ENCODE measurements at places on chromosomes 16 and 17.

DNA sequence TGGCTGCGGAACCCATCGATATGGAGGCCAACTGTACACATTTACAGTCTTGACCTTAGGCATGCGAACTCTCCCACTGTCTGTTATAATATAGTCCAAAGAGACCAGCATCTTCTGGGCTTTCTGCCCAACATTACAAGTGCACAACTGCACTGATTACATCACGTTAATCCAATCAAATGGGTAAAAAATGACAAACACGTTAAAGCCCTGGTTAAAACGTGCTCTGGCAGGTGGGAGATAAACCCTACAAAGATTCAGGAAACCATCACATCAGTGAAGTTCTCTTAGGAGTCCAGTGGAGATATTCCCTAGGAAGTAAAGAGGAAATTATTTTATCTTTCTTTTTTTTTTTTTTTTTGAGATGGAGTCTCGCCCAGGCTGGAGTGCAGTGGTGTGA, 23.7 kb upstream of the XYLT2 start:
- H3K27ac ChIP-seq, result no peak overlapping the region
- H3K4me1 ChIP-seq, result no peaks in the 10 kb centered on the region
- H3K27me3 ChIP-seq, result peaks cover 9% of the 10 kb centered on the region
- no peak overlapping the region for H3K4me3 ChIP-seq

DNA sequence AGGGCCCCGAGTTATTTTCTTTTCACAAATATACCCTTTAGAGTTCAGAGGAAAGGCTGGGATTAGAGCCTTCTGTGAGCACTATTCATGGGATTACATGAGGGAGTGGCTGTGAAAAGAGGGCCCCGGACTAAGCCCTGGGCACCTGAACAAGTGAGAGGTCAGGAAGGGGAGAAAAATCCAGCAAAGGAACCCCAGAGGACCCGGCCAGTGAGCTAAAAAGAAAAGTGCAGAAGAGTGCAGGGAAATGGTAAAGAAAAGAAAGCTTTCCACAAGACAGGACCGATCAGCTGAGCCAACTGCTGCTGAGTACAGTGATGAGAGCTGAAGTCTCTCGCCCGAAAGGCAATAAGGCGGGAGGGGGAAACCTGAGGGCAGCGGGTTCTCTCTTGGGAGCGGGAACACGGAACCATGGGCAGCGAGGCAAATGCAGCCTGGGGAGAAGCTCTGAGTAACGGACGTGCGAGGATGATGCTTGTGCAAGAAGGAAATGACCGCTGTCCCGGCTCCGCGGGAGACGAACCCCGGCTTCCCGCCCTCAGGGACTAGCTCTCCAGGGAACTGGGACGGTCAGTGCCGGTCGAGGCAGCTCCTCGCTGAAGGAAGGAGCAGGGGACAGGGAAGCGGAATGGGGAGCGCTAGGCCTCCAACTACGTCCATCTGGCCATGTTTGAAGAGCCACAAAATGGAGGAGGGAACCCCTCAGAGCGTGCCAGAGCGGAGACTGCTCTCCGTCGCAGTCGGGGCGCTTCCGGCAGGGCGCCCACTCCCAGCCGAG, 665 bp upstream of the ALDH3A2 start:
- H3K27me3 ChIP-seq, result peaks cover 2% of the 10 kb centered on the region
- DNase-seq, result no peak
- H3K36me3 ChIP-seq, result no peaks in the 10 kb centered on the region
- H3K4me3 ChIP-seq, result no peak overlapping the region

- no peaks in the 10 kb centered on the region for H3K4me1 ChIP-seq
- H3K27me3 ChIP-seq, result peaks cover 3% of the 10 kb centered on the region
- H3K36me3 ChIP-seq, result no peaks in the 10 kb centered on the region
- no peak overlapping the region for H3K4me3 ChIP-seq
- H3K27ac ChIP-seq, result no peak overlapping the region
- no peak for DNase-seq
These were observed 30.6 kb downstream of the ASIC2 start for GRCh38 chr17:33262266-33263123.

GRCh38 chr16:27558434-27558833, 8.5 kb downstream of the KATNIP start:
- DNase-seq, result no peak
- H3K4me3 ChIP-seq, result no peak overlapping the region
- H3K36me3 ChIP-seq, result no peaks in the 10 kb centered on the region

DNA sequence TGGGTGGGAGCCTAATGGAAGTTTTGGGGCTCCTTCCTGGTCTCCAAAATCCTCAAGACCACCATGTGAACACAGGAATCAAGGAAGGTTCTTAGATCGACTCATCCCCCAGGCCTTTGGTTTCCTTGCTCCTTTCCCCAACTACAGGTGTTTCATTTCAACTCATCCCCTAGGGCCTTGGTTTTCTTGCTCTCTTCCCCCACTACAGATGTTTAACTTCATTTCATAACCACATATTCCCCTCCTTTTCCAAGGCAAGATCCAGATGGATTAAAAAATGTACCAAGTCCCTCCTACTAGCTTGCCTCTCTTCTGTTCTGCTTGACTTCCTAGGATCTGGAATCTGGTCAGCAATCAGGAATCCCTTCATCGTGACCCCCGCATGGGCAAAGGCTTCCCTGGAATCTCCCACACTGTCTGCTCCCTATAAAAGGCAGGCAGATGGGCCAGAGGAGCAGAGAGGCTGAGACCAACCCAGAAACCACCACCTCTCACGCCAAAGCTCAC, at the start of gene CCL11:
Gene CCL11, plus strand, starts transcription at position 457 of the 507 bp plus-strand sequence. CDS start 67 bp downstream, outside the sequence.
- no peak for DNase-seq
- no peak within 1 kb of the TSS for H3K27ac ChIP-seq
- H3K4me3 ChIP-seq, result no peak within 1 kb of the TSS
- no peaks in the 10 kb centered on the region for H3K4me1 ChIP-seq
- no peaks in the 10 kb centered on the region for H3K27me3 ChIP-seq

GRCh38 chr17:34757611-34758010, 178.2 kb downstream of the TMEM132E start:
- no peaks in the 10 kb centered on the region for H3K36me3 ChIP-seq
- no peak overlapping the region for H3K27ac ChIP-seq
- H3K27me3 ChIP-seq, result 0 out of 3 replicates have a peak, but pooled peaks cover 2% of the 10 kb centered on the region
- H3K4me3 ChIP-seq, result no peak overlapping the region

- no peaks in the 10 kb centered on the region for H3K4me1 ChIP-seq
- H3K27ac ChIP-seq, result no peak overlapping the region
- H3K27me3 ChIP-seq, result peaks cover 48% of the 10 kb centered on the region
- no peaks in the 10 kb centered on the region for H3K36me3 ChIP-seq
- DNase-seq, result no peak
- no peak overlapping the region for H3K4me3 ChIP-seq
These were observed 191.0 kb upstream of the RPL38 start for GRCh38 chr17:74012465-74012864.

GRCh38 chr17:81553018-81553615, 964 bp upstream of the FAAP100 start:
- peaks cover 49% of the 10 kb centered on the region for H3K36me3 ChIP-seq
- peak; percentile 86 for DNase-seq

- H3K4me3 ChIP-seq, result no peak overlapping the region
- H3K27ac ChIP-seq, result no peak overlapping the region
- no peaks in the 10 kb centered on the region for H3K36me3 ChIP-seq
- H3K27me3 ChIP-seq, result no peaks in the 10 kb centered on the region
- DNase-seq, result no peak
- no peaks in the 10 kb centered on the region for H3K4me1 ChIP-seq
These were observed 106.4 kb downstream of the PARN start for GRCh38 chr16:14523632-14524031.

- H3K36me3 ChIP-seq, result peaks cover 20% of the 10 kb centered on the region
- H3K4me3 ChIP-seq, result peak overlapping the region; percentile 70
- H3K27me3 ChIP-seq, result no peaks in the 10 kb centered on the region
- peak overlapping the region; percentile 89 for H3K27ac ChIP-seq
- DNase-seq, result peak; percentile 69
These were observed 560 bp downstream of the RAI1 start for GRCh38 chr17:17681744-17682292.

- peaks cover 27% of the 10 kb centered on the region for H3K36me3 ChIP-seq
- H3K27me3 ChIP-seq, result no peaks in the 10 kb centered on the region
- H3K4me1 ChIP-seq, result peaks cover 7% of the 10 kb centered on the region
- DNase-seq, result no peak
- H3K4me3 ChIP-seq, result no peak overlapping the region
These were observed 5.2 kb downstream of the MTHFSD start for GRCh38 chr16:86549893-86550190.

DNA sequence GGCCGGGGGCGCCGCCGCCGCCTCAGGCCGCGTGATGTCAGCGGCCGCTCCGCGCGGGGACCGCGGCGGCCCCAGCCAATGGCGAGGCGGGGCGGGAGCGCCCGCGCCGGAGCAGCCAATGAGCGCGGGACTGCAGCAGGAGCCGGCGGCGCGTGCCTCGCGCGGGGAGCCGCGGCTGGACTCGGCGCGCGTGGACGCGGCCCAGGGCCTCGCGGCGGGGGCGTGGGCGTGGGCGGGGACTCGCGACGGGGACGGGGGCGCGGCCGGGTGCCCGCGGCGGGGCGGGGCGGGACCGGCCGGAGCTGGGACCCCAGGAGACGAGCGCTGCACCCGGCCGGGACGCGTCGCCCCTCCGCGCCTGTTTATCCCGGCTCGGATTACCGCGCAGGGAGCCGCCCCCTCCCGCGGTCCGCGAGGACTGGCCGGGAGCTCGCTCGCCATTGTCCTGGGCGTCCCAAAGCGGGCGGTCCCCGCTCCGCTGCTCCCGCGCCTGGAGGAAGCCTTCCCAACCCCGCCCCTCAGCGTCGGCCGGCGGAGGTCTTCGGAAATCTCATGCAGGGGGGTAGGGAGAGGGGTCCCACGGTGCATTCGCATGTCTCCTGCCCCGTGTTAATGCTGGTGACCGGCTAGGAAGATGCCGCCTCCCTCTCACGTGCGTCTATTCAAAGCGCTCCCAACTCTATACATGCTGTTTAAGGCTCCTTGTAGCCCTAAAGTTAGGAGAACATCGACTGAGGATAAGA, at the start of gene RNF157:
Gene RNF157, minus strand, starts transcription at position 33 of the 743 bp plus-strand sequence. CDS start 253 bp downstream, outside the sequence.
- peak within 1 kb of the TSS; percentile 62 for H3K4me3 ChIP-seq
- peak; percentile 92 for DNase-seq
- H3K27me3 ChIP-seq, result no peaks in the 10 kb centered on the region
- peak within 1 kb of the TSS; percentile 91 for H3K27ac ChIP-seq
- H3K4me1 ChIP-seq, result peaks cover 33% of the 10 kb centered on the region

GRCh38 chr16:30744183-30744582, 4.0 kb upstream of the PHKG2 start:
- H3K4me1 ChIP-seq, result peaks cover 24% of the 10 kb centered on the region
- H3K27me3 ChIP-seq, result no peaks in the 10 kb centered on the region
- H3K27ac ChIP-seq, result no peak overlapping the region
- no peak for DNase-seq
- no peak overlapping the region for H3K4me3 ChIP-seq

- DNase-seq, result no peak
- no peak overlapping the region for H3K4me3 ChIP-seq
- no peak overlapping the region for H3K27ac ChIP-seq
- H3K27me3 ChIP-seq, result no peaks in the 10 kb centered on the region
- H3K4me1 ChIP-seq, result no peaks in the 10 kb centered on the region
These were observed 1723.6 kb downstream of the TP53TG3F start for GRCh38 chr16:35182943-35183550.

- peaks cover 9% of the 10 kb centered on the region for H3K36me3 ChIP-seq
- H3K27me3 ChIP-seq, result no peaks in the 10 kb centered on the region
- peak; percentile 43 for DNase-seq
- peak overlapping the region; percentile 97 for H3K4me3 ChIP-seq
- H3K27ac ChIP-seq, result peak overlapping the region; percentile 97
These were observed 397 bp downstream of the NCOR1 start for GRCh38 chr17:16215002-16215272.

DNA sequence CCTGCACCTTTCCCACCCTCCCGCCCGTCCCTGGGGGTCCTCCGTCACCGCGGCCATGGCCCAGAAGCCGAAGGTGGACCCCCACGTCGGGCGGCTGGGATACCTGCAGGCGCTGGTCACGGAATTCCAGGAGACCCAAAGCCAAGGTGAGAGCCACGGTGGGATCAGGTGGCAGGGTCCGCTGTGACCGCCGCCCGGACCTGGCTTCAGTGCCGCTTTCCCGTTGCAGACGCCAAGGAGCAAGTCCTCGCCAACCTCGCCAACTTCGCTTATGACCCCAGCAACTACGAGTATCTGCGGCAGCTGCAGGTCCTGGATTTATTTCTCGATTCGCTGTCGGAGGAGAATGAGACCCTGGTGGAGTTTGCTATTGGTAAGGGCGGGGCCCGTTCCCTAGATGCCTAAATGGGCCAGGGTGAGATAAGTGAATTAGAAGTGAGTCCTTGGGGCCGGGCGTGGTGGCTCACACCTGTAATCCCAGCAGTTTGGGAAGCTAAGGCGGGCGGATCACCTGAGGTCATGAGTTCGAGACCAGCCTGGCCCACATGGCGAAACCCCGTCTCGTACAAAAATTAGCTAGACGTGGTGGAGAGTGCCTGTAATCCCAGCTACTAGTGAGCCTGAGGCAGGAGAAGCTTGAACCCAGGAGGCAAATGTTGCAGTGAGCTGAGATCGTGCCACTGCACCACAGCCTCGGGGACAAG, 617 bp downstream of the ARMC7 start:
- H3K36me3 ChIP-seq, result peaks cover 13% of the 10 kb centered on the region
- H3K4me1 ChIP-seq, result peaks cover 12% of the 10 kb centered on the region
- peak overlapping the region; percentile 71 for H3K4me3 ChIP-seq
- H3K27me3 ChIP-seq, result no peaks in the 10 kb centered on the region

DNA sequence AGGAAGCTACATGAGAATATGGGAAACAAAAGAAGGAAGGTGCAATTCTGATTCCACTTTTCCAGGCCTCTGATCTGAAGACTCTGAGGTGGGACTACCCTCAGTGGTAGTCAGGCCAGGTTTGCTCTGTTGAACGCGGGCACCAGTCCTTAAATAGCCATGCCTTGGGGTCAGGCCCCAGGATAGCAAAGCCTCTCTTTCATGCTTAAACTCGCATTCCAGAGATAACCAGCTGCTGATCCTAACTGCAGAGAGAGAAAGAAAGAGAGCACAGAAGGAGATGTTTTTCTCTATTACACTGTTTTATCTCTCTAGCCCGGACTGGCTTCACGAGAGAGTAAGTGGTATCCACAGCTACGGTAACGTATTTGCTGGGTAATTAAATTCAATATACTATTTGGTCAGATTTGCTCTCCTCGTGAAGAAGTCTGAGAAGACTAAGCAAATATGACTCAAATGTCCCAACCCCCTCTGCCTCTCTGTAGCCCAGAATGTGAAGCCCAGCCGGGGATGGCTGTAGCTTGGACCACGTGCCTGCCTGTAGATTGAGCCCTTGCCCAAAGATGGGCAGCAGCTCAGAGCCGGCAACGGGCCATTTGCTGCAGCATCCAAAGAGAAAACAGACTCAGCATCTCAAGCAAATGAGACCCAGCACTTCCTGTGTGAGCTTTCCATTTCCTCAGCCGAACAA, 122.2 kb downstream of the SMG6 start:
- H3K36me3 ChIP-seq, result peaks cover 7% of the 10 kb centered on the region
- no peaks in the 10 kb centered on the region for H3K27me3 ChIP-seq
- no peaks in the 10 kb centered on the region for H3K4me1 ChIP-seq
- no peak overlapping the region for H3K27ac ChIP-seq
- H3K4me3 ChIP-seq, result no peak overlapping the region

DNA sequence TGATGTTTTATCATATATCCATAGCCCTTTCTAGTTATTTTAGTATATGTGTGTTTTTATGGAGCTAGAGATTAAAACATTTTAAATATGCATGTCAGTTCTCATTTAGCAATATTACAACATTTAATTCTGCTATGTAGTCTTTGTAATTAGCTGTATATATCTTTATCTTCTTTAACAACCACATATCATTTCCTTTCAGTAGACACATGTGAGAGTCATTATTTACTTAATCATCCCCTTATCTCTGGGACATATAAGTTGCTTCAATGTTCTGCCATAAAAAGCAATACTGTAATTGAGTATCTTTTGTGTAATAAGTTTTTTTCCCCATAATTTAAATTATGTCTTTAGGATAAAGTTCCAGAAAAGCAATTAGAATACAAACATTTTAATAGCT, 52.0 kb upstream of the CLEC3A start:
- no peak for DNase-seq
- no peak overlapping the region for H3K27ac ChIP-seq
- H3K27me3 ChIP-seq, result no peaks in the 10 kb centered on the region
- H3K4me1 ChIP-seq, result no peaks in the 10 kb centered on the region

Measured in K562 (cell line).